HFFc6 (cell line): ENCODE measurements at places on chromosomes 4 and X. TPM values are rescaled to one million over a fixed set of nuclear protein-coding genes. Genes with fewer than 3 reads are reported as not detected.
A peak's percentile ranks its signal among the peaks of the same experiment; 100 is the strongest.

GRCh38 chr4:158131027-158131426 lies 41.8 kb downstream of the GASK1B start:
- peak; percentile 36 for DNase-seq

- DNase-seq = no peak
Measured at GRCh38 chr4:174681723-174682300, 147.2 kb downstream of the GLRA3 start.

DNA sequence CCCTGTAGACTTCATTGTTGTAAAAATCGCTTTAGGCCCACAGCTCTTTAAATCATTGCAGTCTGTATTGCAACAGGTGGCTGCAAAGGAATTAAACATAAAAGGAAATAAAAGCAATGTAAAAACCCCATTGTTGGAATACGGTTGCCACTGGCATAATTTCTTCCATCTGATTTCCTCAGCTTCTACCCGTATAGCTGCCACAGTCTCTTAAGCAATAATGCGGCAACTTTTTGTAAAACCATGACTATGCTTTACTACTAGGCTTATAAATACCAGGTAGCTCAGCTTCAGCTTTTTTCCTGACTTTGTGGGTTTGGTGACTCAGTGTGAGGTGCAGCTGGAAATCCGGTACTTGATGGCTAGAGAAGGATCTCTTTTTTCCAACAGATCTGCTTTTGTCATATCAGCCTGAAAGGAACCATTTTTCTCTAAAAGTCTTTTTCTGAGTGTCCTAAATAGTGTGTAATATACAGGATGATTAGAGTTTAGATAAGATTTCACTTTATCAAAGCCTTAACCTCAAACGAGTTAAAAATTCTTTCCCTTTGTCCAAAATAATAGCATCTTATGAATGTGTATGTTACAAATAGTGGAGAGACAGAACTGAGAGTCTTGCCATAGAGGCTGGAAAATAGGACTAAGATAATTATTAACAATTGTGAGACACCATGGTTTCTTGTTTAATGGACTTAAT lies 268.0 kb downstream of the ADGRL3 start:
- DNase-seq = no peak

- DNase-seq = no peak
Measured at GRCh38 chrX:31091819-31092218, 20.0 kb upstream of the FTHL17 start.

- DNase-seq = no peak
Measured at GRCh38 chr4:185771711-185772390, 40.1 kb downstream of the SORBS2 start.

MND1 gene
- 3.0 to 7.9 TPM (median 7.0 TPM) in 3 replicates for total RNA-seq

FAM53A gene
- 2.9 to 3.4 TPM (median 3.2 TPM) in 3 replicates for total RNA-seq

MTTP gene
- total RNA-seq = not detected in 3 replicates

RPGR gene
- 3.0 to 5.4 TPM (median 3.7 TPM) in 3 replicates for total RNA-seq

COL25A1 gene
- 0.05 TPM in 1 of 3 replicates, not detected in the others for total RNA-seq

GRCh38 chrX:39728852-39729598 lies 368.7 kb downstream of the BCOR start:
- DNase-seq = no peak

DNA sequence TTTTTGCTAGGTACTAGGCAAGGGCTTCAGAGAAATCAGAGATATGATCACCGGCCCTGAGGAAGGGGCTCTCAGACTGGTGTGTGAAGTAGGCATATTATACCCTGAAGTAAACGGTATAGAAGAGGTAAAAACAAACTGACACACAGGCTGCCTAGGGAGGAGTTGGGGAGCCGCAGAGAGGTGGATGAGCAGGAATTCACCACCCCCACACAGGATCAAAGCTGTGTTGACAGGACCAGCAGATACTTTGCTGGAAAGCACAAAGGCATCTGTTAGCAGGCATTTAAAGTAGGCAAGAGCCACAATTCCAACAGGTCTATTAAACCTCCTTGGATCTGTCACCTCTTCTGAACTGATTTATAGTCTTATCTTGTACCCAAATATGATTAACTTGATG lies 71.8 kb upstream of the GPR34 start:
- DNase-seq = no peak

ASB9 gene
- total RNA-seq = 0.43 to 1.1 TPM (median 0.84 TPM) in 3 replicates

PTCHD1 gene
- total RNA-seq = not detected in 3 replicates

NALF2 gene
- not detected in 3 replicates for total RNA-seq

GLRA3 gene
- not detected in 2 replicates for total RNA-seq

GRCh38 chr4:184641022-184641421 lies 8.2 kb downstream of the CASP3 start:
- DNase-seq = no peak

DCLK2 gene
- 36.7 to 53.7 TPM (median 38.4 TPM) in 3 replicates for total RNA-seq

DNA sequence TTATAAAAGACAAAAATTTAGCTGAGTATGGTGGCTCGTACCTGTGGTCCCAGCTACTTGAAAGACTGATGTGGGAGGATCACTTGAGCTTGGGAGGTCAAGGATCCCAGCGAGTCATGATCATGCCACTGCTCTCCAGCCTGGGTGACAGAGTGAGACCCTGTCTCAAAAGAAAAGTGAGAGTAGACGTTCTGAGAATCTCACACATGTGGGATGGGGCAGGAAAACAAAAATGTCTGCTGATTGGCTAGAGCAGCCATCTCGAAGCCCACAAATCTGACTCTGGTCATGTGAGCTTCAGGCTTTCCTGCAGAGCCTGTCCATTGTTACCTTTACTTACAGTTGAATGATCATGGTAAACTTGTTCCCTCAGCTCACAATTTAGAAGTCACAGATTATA lies 23.1 kb upstream of the SLC9A7 start:
- no peak for DNase-seq

DNA sequence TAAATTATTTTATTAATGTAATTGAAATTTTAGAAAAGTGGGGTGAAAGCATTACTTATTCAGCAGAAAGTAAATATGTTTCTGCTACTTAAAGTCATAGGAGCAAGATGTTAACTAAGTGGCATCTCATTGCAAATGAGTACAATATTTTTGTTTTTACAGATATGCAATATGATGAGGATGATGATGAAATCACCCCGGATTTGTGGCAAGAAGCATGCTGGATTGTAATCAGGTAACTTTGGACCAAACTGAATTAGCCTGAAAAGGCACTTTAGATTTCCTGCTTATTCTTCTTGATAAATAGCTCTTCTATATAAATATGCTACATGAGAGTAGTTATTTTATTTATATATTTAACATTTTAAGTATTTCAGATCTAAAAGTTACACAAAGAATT lies 7.5 kb downstream of the POLR2B start:
- no peak for DNase-seq

DNA sequence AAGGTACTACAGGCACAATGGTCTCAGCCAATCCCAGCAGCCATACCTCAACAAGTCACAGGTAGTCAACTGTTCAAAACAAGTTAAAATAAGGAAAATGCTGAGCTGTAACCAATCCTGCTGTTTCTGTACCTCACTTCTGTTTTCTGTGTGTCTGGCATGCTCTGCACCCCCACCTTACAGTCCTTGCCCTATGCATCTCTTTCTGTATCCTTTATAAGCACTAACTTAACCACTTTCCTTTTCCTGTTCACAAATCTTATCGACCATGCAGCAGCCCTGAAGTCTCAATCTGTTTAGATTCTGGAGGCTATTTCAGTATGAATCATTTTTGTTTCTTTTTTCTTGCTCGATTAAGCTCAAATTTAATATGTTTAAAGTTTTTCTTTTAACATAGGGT lies 12.5 kb upstream of the FAM13A start:
- no peak for DNase-seq

GRCh38 chr4:165175879-165176278 lies 31.5 kb upstream of the KLHL2 start:
- no peak for DNase-seq

- DNase-seq = peak; percentile 3
Measured at GRCh38 chr4:186192066-186192612, 772 bp downstream of the CYP4V2 start.

- DNase-seq = no peak
Measured at GRCh38 chrX:116526010-116526409, 63.2 kb upstream of the CT83 start.

DNA sequence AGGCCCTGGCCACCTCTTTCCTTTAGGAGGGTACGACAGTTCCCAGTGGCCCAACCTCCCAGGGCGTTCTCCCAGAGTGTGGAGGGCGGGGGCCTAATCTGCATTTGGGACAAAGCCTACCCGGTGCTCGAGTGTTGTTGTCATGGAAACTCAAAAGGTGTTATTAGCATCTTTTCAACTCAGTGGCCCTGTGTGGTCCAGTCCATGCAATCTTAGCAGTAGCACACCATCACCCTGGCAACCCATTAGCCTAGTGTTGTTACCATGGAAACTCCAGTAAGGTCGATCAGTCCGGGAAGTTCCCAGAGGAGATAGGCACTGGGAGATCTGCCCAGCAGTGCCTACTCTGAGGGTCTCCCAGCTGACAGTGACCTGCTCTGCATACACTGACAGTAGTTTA lies 20.2 kb downstream of the APLN start:
- no peak for DNase-seq
